ENCODE measurements at places on chromosomes 5 and 9.

DNA sequence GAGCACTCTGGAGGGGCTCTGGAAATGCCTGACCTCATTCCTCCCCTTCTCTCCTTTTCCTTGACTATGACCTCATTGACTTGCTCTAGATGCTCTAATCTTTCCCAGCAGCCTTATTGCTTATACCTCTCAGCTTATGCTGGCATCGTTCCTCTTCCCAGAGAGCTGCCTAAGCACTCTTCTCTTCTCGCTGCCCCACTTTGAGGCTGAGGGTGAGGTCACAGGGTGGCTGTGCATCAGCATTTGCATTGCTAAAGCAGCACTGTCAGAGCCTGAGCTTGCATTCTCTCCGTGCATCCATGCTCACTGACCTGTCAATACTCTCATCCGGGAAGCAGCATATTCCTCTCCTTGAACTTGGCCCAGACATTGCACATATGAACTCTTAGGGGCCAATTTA lies 96.4 kb upstream of the NTRK2 start:
- DNase-seq, result no peak

- DNase-seq, result no peak
Measured at GRCh38 chr9:105067895-105068580, 140.1 kb upstream of the ABCA1 start.

GRCh38 chr9:83034026-83034425 lies 28.9 kb downstream of the RASEF start:
- DNase-seq, result no peak

DNA sequence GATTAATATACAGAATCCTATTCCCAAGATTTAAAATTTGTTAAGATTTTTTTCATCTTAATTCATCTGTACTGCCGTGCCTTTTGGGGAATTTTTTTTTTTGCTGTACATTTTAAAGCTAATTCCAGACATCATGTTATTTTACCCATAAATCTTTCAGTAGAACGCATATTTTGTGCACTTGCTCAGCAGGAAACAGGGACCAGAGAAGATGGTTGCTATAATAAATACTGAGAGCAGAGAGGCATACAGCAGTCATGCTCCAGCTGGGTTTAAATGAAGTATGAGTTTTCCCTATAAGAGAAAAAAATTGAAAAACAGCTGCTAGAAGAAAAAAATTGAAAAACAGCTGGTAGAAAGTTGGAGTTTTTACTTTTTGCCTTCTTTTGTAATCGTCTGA lies 196.9 kb upstream of the PUM3 start:
- DNase-seq, result no peak

DNA sequence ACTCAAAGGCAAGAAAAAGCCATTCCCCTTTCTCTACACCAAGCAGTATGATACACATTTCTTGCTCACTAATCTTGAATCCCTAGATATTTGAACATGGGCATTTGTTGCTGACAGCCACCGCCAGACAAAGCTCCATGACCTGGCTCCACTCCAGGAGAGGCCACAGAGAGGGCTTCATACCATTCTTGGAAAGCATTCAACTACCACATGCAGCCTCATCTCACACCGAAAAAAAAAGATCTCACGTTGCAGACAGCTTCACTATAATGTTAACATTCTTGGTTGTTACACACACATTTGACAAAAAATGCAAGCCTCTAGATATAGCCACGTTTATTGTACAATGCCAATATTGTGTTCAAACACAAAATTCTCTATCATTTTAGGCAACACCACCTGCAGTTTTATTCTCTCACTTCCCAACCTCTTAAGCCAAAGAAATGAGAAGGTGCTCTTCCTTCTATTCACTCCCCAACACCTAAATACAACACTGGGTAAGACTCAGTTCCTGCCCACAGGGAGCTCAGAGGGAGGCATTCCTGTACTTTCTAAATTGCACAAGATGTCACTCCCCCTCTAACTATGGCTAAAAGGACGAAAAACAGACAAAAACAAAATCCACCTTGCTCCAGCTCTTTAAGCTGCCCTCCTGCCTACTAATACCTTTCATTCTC lies 222.4 kb downstream of the TSSK1B start:
- no peak for DNase-seq

DNA sequence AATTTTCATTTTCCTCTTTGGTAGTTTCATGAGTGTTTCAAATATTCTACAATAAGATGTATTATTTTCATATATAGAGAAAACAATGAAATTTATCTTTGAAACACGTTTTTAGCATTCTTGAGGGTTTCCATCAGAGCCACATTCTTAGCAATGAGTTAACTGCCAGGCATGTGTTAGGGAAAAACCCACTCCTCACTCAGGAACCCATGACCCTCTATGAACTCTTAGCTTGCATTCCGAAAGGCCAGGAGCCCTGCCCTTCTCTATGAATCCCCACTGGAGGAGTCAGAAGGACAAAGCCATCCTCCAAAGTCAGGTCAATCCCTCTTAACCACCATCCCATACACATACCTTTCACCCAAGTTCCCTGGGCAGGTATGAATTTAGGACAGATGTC lies 57.5 kb downstream of the ADAMTS12 start:
- DNase-seq, result no peak

GRCh38 chr5:118723021-118723338 lies 265.4 kb downstream of the DTWD2 start:
- no peak for DNase-seq

- no peak for DNase-seq
Measured at GRCh38 chr9:84187090-84187489, 153.5 kb downstream of the SLC28A3 start.

- DNase-seq, result no peak
Measured at GRCh38 chr5:73722231-73722630, 96.2 kb downstream of the ARHGEF28 start.

DNA sequence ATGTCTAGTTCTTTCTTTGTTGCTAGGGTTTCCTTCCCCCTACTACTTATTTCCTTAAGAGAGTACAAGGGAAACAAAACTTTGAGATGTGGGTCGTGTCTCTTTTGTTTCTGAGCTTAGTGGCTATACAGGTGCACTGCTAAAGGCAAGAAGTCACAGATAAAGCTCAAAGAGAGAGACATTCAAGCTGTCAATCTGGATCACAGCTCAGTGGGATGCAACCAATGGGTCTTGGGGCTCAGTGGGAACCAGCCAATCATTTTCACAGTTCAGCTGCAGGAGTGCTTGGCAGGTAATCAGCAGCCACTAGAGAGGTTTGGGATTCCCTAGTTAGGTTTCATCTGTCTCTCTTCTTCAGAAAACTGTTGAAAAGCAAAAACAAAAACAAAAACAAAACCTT lies 135.4 kb upstream of the SGCD start:
- DNase-seq, result no peak

- DNase-seq, result no peak
Measured at GRCh38 chr9:106376689-106377088, 486.3 kb upstream of the ZNF462 start.

DNA sequence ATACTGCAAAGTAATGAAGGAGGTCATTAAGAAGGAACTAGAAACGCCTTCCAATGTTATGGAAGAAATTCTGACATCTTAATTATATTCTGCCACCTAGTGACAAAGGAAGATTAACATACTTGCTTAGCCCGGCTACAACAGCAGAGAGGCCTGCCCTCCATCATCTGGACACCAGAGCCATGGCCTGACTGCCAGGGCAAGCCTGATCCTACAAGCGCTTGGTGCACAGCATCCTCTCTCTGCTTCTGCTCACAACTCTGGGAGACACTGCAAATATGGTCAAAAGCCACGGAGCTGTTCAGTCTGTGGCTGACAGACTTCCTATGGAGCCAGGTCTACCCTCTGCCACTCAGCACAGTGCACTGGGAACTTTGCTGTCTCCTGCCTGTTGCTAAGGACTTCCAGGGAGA lies 87.3 kb upstream of the SLC44A1 start:
- DNase-seq, result peak; percentile 43

GRCh38 chr5:153617190-153617589 lies 126.7 kb downstream of the GRIA1 start:
- no peak for DNase-seq

DNA sequence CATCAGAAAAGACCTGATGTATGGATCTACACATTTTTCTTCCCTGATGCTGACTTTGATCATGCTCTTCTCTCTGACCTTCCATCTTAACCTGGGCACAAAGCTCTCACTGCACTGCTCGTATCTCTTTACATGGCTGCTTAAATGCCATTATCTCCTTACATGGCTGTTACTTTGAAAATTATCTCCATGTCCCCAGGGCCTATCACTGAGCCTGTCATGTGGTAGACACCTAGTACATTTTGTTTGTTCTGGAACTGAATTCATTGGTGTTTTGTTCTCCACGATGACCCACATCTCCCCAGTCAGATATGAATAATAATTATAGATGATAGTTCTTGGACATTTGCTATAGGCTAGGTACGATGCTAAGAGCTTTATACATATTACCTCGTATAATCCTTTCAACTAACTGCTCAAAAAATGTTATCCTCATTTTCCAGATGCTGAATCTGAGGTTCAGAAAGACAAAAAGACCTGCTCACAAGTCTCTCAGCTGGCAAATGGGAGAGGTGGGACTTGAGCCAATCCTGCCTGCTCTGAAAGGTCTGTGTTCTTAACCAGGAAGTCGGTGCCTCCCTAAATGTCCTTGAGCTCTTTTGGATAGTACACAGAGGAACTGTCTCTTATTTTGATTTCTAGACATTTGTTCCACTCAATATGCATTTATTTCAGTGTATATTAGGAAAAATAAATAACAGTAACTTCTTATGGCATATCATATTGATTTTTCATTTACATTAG lies 9.8 kb upstream of the CPEB4 start:
- no peak for DNase-seq

DNA sequence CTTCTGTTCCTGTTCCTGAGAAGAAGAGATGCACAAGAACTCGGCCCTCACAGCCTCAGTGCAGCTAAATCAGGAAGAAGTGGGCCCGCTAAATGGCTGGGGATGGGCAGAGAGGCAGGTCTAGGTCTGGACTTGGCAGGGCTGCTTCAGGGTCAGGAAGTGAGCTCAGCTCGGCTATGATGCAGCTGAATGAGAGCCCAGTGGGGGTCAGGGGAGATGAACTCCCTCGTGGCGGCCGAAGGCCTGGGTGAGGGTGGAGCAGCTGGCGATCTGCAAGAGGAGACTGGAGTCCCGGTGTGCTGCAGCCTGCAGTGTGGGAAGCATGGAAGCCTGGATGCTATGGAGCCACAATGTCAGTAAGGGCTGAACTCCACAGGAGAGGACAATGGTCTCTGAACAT lies 466.2 kb downstream of the SPOCK1 start:
- no peak for DNase-seq

- DNase-seq, result no peak
Measured at GRCh38 chr9:136857581-136858412, 5.7 kb downstream of the MAMDC4 start.

GRCh38 chr9:121218357-121219027 lies 16.8 kb upstream of the RAB14 start:
- DNase-seq, result no peak

- DNase-seq, result no peak
Measured at GRCh38 chr5:128085413-128085812, 1.8 kb downstream of the SLC12A2 start.

- DNase-seq, result no peak
Measured at GRCh38 chr9:132011896-132012295, 67.8 kb downstream of the MED27 start.

DNA sequence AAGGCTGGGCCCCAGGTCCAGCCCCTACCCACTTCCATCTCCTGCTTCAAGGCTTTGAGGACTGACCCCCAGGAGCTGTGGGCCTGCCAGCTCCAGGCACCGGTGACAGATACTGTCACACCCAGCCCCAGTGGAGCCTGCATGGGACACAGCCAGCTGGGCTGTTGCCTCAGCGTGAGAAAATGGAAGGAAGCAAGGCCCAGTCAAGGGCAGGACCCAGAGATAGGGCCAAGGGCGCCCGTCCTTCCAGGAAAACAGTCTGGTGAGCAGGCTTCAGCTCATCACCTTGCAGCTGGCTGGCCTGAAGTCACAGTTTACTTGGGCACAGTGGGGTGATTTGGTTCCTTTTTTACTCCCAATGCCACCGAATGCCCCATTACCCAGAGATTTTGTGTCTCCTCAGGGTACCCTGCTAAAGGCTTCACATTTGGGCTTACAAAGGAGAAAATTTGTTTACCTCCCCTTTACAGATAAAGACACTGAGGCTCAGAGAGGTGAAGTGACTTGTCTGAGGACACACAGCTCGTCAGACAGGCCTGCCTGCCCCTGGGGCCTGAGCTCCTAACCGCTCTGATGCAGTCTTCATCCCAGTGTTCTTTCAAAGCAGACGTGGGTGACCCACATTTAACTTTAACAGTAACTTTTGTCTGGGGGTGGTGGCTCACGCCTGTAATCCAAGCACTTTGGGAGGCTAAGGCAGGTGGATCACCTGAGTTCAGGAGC lies 21.5 kb upstream of the WDR38 start:
- DNase-seq, result no peak

DNA sequence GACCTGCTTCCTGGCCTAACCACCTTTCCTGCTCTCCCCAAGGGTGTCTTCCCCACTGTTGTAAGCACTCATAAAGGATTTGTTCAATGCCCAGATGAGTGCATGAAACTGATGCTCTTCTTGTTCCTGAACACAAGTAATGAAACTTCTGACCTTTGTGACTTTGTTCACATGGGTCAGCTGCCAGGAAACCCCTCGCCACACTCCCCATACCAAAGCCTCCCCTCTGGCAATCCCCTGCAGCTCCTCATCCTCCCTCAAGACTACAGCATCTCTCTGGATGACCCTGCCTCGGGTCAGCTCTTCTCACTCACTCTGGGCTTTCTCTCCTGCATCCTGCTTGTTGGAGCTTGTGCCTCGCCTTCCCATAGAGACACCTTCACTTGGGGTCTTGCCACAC lies 72.2 kb upstream of the SPTLC1 start:
- no peak for DNase-seq

DNA sequence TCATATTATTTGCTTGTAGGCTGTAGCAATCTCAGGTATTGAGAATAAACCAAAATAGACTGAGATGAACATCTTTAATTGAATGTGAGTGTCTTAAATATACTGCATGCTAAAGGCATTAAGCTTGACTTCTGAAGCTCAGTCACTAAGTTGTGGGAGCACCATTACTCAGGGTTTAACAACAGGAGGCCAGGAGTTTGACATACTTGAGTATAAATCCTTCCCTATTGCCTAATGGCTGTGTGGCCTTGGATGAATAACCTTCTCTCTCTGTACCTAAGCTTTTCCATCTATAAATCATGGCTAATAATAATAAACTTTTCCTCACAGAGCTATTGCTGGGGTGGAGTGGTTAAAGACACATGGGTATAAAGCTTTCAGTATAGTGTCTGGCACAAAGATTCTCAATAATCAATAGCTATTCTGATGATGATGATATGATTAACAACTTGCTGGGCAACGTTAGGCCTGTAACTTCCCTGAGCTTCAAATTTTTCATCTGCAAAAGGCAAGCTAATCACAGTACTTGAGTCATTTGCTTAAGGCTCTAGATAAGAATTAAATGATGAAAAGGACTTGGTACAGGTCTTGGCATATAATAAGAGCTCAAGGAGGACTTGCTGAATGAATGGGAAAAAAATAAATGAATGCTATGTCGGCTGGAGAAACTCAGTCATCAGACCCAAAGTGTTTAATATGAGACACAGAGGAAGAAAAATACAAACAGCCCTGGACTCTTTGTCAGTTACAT lies 174.0 kb upstream of the IL12B start:
- no peak for DNase-seq

GRCh38 chr5:39604491-39604890 lies 179.7 kb upstream of the DAB2 start:
- no peak for DNase-seq

- peak; percentile 36 for DNase-seq
Measured at GRCh38 chr5:149834246-149834855, 104.2 kb downstream of the PPARGC1B start.

GRCh38 chr9:81470864-81471263 lies 218.5 kb downstream of the TLE1 start:
- no peak for DNase-seq

- no peak for DNase-seq
Measured at GRCh38 chr9:136672431-136673087, 9.8 kb downstream of the EGFL7 start.
